Ovary (tissue), 10 donors: ENCODE measurements at places on chromosomes 12 and 14. TPM values are rescaled to one million over a fixed set of nuclear protein-coding genes. Genes with fewer than 3 reads are reported as not detected.

DNA sequence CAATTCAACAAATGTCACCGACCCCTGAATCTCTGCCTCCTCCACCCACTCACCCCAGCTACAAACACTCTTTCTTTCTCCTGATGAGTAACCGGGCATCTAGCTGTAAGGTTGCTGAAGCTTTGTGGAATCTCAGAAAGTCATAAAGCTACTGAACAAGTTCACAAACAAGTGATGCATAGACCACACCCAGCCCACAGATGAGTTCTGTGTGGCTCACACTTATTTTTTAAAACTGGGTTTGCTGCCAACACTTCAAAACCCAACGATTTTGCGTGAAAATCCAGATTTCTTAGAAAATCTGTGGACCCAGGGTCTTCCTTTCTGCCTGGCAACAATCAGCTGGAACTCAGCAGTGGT lies 96.1 kb downstream of the APAF1 start:
- H3K27ac ChIP-seq: no peak overlapping the region
- no peaks in the 10 kb centered on the region for H3K36me3 ChIP-seq
- no peak for DNase-seq
- H3K4me3 ChIP-seq: no peak overlapping the region
- H3K27me3 ChIP-seq: no peaks in the 10 kb centered on the region

MDGA2 gene
- 0.26 TPM for total RNA-seq

DNA sequence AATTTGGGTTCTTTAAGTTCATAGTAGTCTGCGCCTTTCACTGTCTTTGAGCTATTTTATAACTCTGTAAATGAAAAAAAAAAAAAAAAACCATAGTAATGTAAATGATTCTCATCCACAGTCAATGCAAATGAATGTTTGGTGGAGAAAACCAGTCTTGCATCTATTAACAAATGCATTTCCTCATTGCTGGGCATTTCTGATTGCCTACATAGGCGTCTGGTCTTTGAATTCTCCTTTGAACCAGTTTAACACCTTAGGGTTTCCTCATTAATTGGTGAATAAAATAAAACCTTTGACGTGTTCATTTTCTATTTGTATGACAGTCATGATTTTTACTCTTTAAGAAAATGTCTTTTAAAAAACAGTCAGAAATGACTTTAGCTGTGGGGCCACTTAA lies 114.8 kb downstream of the C12orf75 start:
- no peaks in the 10 kb centered on the region for H3K4me1 ChIP-seq
- no peak for DNase-seq
- no peaks in the 10 kb centered on the region for H3K27me3 ChIP-seq

CAPS2 gene
- total RNA-seq: 20.9 TPM

DNA sequence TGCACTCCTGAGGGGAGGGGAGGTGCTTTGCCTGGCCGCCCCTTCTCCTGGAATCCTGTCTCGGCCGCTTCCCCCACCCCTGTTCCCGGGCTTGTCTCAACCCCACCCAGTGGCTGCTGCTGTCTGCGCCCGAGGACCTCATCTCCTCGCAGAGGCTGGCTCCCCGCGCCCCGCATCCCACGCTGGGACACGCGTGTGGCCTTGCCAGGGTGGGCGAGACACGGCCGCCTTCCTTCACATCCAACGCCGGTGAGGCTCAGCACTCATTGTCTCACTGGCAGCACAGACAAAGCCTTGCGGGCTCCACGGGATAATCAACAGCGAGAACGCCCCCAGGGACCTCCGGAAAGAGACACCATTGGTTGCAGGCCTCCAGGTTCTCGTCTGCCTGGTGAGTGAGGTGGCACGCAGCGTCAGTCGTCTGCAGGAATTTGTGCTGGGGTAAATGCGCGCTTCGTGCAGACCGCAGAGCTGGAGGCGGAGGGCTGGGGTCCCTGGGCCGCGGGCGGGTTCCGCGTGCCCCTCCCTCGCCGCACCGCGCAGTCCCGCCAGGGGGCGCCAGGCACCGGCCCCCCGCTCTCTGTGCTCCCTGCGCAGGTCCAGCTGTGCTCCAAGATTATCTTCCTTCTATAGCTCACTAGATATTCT lies 26.8 kb downstream of the CCDC177 start:
- H3K27me3 ChIP-seq: no peaks in the 10 kb centered on the region
- no peak overlapping the region for H3K27ac ChIP-seq
- DNase-seq: no peak
- peaks cover 2% of the 10 kb centered on the region for H3K4me1 ChIP-seq

FICD gene
- 5.8 TPM for total RNA-seq

- H3K27ac ChIP-seq: no peak overlapping the region
- no peaks in the 10 kb centered on the region for H3K4me1 ChIP-seq
- no peaks in the 10 kb centered on the region for H3K27me3 ChIP-seq
- H3K4me3 ChIP-seq: no peak overlapping the region
Measured at GRCh38 chr12:108117163-108117849, 11.8 kb upstream of the WSCD2 start.

DNA sequence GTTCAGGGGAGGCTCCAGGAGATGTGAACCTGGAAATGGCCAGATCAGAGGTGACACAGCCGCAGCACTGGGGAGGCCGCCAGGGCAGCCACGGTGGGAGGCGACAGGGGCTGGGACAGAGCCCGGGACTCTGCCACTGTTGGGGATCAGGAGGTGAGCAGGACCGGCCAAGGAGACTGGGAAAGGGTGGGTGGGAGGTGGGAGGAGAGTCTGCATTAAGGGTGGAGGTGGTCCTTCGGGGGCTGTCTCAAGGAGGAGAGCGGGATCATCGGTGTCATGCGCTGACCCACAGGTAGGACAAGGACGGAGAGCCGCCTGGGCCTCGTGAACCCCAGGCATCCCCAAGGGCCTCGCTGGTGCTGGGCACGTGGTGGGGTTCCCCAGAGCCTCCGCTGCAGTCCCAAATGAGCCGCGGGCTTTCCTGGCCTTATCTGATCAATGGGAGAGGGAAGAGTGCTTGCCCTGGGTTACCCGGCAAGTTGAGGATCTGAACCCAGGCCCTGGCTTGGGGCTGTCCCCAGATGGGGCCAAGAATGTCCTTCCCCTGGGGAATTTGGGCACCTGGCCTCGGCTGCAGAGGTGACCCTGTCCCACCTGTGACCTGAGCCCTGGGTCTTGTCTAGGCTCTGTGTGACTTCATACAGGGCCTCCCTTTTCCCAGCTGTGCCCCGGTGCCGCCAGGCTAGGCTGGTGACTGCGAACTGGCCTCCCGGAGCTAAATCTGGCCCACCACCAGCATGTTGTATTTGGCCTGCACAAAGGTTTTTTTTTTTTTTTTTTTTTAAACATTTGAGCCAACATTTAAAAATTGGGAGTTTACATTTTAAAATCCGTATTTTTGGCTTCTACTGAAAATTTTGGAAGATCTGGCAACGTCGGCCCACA lies 13.2 kb downstream of the BEGAIN start:
- H3K27ac ChIP-seq: no peak overlapping the region
- no peaks in the 10 kb centered on the region for H3K36me3 ChIP-seq
- DNase-seq: no peak
- no peaks in the 10 kb centered on the region for H3K27me3 ChIP-seq
- H3K4me3 ChIP-seq: no peak overlapping the region

DNA sequence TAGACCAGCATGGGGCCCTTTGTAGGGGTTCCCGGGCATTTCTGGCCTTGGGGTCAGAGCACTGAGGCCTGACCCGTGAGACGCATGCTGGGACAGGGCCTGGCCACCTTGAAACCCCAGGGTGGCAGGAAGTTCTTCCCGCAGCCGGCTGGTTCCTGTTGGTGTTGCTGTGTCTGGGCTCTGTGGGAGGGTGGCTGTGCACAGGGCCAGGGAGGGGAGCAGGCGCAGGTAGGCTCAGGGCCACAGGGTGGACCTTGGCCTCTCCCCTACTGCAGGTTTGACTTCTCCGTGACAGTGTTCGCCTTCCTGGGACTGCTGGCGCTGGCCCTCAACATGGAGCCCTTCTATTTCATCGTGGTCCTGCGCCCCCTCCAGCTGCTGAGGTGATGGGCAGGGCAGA lies 48.2 kb downstream of the SLC8B1 start:
- no peak for DNase-seq
- H3K4me1 ChIP-seq: no peaks in the 10 kb centered on the region
- H3K27ac ChIP-seq: no peak overlapping the region
- H3K36me3 ChIP-seq: no peaks in the 10 kb centered on the region
- H3K4me3 ChIP-seq: no peak overlapping the region
